ENCODE measurements at places on chromosomes 5 and 9.

- DNase-seq: no peak
Observed at GRCh38 chr5:78162253-78162862, 132.1 kb downstream of the AP3B1 start.

DNA sequence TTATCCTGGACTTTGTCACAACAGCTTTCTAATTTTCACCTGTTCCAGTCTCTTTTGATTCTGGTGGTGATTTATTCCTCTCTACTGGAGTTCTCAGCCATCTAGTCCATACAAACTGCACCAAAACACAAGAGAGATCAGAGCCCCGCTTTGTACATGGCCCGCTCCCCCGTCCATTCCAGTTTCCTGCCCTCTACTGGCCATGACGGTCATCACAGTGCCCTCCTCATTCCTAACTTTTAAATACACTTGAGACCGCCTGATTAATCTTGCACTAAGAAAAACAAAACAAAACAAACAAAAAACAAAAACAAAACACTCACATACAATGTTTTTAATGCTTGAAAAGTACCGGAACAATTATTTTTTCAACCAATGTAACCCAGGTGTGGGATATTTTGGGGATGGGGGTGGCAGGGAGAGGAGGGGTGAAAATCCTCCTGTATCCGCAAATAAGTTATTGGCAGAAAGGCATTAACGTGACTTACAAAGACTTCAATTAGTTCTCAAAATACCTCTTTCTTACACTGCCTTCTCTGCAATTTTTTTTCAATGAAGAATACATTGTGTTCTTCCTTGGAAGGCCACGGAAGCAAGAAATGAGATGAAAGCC, 84.8 kb upstream of the PAM start:
- no peak for DNase-seq

GRCh38 chr5:91006713-91007112, 376.4 kb downstream of the ARRDC3 start:
- DNase-seq: no peak

DNA sequence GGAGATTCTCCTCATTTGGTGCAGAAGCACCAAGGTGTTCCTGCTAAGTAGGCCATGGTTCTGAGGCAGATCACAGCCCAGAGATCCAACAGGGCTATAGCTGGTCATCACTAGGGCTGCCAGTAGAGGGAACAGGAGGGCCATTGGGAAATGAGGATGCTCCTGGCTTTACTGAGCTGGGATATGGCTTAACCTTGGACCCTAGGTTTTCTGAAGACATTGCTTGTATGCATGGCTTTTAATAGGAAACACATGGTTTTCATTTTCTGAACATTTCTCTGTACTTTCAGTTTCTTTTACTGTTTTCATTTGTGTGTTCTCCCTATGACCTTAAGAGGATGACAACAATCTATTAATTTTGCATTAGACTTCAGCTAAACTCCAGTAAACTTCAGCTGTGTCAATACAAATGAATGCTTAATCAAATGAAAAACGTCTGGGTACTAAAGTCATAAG, at the start of gene IFNW1:
Gene IFNW1, minus strand, starts transcription at position 406 of the 456 bp plus-strand sequence. Its CDS starts 262 bp downstream, at position 144.
- DNase-seq: no peak

- no peak for DNase-seq
Observed at GRCh38 chr5:144712090-144712489, 541.4 kb downstream of the KCTD16 start.

- DNase-seq: no peak
Observed at GRCh38 chr9:131677444-131678180, 62.3 kb downstream of the RAPGEF1 start.

GRCh38 chr9:8571643-8572042, 772.1 kb upstream of the DMAC1 start:
- no peak for DNase-seq

DNA sequence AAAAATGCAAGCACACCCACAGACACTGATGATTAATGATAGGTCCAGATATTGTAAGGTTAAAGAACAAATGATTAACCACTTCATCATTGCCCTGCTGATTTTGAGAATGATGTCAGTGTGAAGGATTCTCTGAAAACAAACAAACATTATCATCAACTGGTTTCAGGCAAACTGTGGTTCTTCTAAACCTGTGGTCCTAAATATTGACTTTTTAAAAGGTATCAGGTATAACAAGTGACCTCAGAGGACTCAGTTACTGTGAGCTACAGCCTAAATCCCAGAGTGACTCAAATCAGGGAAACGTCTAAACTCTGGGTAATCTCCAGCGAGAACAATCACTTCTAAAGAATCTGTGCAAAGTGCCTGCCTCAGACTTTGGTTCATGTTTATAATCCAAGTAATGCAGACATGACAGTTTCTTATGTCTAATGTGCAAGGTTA, 172.3 kb upstream of the CDH6 start:
- DNase-seq: no peak

- peak; percentile 4 for DNase-seq
Observed at GRCh38 chr5:107570805-107571531, 99.8 kb downstream of the EFNA5 start.

- DNase-seq: no peak
Observed at GRCh38 chr5:122350496-122350895, 38.5 kb downstream of the SNCAIP start.

- DNase-seq: no peak
Observed at GRCh38 chr5:98933445-98934072, 4.8 kb upstream of the CHD1 start.

- peak; percentile 7 for DNase-seq
Observed at GRCh38 chr9:132486706-132487350, 76.8 kb downstream of the CFAP77 start.

GRCh38 chr5:176677209-176677939, 30.1 kb downstream of the TSPAN17 start:
- DNase-seq: no peak

GRCh38 chr5:10635257-10635866, 71.5 kb downstream of the ANKRD33B start:
- DNase-seq: peak; percentile 65

- DNase-seq: no peak
Observed at GRCh38 chr5:43730832-43731342, 127.9 kb downstream of the NNT start.

DNA sequence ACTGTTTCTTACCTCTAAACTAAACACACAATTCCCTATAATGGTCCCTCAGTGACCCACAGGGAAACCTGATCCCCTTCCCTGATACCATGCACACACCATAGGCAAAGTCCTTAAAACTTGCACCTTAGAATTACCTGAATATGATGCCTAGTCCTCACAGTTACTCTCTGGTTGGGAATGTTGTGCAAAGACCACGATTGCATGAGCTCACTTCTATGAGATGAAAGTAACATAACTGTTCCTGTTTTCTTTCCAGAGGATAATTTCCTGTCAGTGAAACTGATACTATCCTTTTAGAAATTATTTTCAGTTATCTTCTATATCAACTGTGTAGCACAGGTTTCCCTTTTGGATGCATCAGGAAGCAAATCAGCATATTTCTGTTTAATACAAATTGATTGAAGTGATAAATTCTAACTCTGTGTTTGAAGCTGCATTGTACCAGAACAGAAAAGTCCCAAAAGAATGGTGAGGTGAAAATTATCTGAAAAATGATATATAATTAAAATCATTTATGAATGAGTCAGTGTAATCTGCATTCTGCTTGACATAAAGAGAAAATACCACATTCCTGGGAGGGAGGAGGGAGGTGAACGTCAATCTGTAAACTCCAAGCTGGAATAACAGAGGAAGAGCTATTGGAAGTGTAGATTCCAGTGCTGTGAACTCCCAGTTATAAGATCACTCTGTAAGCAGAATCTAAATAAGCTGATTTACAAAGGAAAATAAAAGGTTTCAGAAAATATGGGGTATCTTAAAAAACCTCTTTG, 51.2 kb upstream of the TNFAIP8 start:
- no peak for DNase-seq

DNA sequence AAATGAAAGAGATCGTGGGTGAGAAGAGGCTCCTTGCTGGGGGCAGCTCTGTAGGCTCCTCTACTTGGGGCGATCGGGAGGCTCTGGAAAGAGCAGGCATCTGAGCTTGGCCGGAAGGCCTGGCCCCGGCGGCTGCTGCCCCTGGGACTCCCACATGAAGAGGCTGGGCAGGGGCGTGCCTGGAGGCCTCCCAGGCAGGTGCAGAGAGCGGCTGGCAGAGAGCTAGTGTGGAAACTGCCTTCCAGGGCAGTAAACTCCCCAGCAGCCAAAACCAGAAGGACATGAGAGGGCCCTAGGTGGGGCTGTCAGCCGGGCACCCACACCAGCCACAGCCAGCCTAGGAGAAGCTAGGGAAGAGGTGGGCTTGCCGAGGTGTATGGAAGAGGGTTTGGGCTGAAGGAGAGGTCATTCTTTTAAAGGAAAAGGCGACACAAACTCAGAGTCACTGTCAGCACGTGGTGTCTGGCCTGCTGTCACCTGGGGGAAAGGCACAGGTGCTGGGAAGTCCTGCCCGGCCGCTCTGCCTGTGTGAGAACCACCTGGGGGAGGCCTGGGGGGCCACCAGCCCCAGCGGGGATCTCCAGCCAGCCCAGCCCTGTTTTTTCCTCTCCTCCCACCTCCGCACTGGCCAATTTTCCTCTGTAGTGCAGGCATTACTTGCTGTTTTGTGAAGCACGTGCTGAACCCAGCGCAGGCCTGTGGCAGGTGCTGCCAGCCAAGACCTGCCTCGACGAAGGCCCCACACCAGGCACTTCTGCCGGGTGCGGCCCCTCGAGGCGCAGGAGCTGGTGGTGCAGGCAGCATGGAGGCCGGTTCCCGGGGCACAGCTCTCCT, 44.8 kb upstream of the EGFL7 start:
- no peak for DNase-seq

DNA sequence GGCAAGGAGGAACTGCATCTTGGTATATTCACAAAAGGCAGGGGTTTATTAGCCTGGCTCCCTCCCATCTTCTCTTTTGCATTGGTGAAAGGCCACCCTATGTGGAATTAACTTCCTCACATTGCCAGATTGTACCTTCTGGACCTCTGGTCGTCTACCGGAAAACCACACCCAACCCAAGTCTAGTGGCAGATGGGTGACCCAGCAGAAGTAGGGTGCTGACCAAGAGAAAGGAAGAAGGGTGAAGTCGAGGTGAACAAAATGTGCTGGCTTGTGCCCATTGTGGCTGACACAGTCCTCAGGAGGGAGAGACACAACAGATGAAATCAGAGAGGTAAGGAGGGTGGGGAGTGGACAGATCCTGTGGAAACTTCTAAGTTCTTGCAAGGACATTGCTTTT, 39.8 kb upstream of the DAP start:
- no peak for DNase-seq

DNA sequence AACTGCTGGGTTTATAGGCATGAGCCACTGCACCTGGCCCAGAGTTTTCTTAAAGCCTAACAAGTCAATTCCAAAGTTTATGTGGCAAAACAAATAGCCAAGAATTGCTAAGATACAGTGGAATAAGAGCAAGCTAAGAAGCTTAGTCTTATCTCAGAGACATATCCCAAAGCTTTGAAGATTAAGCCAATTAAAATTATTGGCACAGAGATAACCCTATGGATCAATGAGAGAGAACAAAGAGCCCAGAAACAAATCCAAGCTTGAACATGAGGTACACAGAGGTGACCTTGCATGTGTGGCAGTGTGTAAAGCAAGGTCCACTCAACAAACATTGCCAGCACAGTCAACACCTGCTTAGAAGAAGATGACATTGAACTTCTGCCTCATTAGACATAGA, 13.3 kb downstream of the BTNL3 start:
- DNase-seq: no peak

- no peak for DNase-seq
Observed at GRCh38 chr5:89211836-89212235, 328.9 kb upstream of the MEF2C start.

GRCh38 chr5:123344816-123345426, 78.3 kb downstream of the CEP120 start:
- DNase-seq: no peak

- no peak for DNase-seq
Observed at GRCh38 chr9:91126761-91127445, 234.8 kb downstream of the AUH start.

GRCh38 chr9:92767066-92768054, 2.7 kb upstream of the BICD2 start:
- no peak for DNase-seq

GRCh38 chr9:135456436-135457104, 23.0 kb upstream of the PPP1R26 start:
- DNase-seq: no peak

DNA sequence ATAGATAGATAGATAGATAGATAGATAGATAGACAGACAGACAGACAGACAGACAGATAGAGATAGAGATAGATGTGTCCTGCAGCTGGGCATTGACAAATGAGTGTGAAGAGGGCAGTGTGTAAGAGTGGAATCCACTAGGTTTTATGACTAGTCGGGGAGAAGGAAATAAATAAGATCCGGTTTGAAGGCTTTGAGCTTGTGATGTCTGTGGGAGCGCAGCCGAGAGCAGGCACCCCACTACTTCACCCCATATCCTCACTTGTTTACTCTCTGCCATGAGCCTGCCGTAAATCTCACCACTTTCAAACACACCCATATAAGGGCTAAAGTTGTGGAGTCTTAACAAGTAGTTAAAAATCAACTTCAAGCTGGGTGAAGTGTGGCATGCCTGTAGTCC, 1.4 kb upstream of the SUSD1 start:
- no peak for DNase-seq

DNA sequence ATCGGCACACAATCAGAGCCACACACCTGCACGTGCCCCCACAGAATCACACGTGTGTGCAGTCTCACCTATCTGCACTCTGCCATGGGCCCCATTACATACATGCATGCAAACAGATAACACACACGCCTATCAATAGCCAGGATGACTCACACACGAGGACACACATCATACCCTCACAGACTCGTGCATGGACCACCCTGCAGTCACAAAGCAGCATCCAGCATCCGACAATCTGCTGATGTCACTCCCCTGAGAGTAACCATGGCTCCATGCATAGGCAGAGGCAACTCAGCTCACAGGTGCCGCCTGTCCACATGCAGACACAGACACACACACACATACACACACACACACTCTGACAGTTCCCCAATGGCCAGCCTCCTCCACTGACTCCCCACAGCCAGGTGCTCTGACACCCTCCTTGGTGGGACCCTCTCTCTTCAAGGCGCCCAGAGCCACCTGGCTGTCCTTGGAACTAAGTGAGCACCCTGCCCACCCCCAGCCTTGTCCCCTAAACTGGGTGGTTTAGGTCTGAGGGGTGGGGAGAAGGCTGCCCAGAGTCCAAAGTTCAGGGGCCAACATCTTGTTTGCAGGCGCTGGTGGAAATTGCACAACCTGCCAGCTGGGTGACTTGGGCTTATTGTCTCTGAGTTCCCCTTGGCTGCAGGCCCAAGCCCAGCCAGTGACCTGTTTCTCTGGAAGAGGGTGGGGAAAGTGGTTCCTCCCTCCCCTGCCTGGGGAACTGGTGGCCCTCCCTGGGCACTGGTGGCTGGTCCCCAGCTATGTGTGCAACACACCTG, 34.6 kb upstream of the NEK6 start:
- no peak for DNase-seq

DNA sequence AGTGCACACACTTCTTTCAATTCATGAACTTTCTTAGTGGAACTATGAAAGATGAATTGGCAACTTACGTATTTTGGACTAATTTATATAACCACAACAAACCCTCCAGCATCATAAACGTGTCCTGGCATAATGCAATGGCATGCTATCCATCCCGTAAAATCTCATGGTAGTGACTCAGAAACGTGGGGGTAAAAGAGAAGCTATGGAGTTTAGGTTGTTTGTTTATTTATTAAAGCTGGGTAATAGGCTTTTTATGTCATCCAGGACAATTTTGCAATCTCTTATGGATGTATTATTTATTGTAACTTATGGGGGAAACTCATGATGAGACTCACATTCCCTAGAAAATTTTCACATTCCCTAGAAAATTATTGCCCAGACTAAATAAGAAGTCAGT, 106.3 kb downstream of the GDA start:
- no peak for DNase-seq

- no peak for DNase-seq
Observed at GRCh38 chr9:128245421-128246151, 30.2 kb downstream of the GOLGA2 start.

- DNase-seq: no peak
Observed at GRCh38 chr5:173457482-173457881, 129.3 kb upstream of the STC2 start.
